ENCODE measurements at places on chromosomes 5 and 9.

DNA sequence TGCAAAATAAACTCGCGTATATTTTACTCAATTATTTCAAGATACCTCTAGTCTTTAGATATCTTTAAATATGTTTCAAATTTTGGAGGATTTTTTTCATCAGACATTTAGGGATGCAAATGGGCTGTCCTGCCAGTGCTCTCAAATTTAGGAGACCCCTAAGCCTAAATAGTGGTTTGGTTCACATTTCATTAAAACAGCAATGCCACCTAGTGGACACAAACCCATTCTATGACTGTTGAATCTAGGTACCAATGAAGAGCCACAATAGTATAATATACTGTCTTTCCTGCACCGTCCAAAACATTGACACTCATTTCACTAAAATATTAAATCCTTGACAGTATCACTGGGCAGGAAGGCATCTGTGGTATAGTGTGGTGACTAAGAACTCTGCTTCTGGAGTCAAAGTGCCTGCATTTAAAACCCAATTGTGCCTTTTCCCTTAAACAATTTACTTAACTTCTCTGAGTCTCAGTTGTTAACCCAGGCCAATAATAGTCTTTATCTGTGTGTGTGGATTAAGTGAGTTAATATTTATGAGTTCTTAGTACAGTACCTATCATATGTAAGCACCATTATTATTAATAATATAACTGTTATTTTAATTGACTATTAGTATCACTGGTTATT, 148.0 kb downstream of the RORB start:
- DNase-seq = peak; percentile 4

DNA sequence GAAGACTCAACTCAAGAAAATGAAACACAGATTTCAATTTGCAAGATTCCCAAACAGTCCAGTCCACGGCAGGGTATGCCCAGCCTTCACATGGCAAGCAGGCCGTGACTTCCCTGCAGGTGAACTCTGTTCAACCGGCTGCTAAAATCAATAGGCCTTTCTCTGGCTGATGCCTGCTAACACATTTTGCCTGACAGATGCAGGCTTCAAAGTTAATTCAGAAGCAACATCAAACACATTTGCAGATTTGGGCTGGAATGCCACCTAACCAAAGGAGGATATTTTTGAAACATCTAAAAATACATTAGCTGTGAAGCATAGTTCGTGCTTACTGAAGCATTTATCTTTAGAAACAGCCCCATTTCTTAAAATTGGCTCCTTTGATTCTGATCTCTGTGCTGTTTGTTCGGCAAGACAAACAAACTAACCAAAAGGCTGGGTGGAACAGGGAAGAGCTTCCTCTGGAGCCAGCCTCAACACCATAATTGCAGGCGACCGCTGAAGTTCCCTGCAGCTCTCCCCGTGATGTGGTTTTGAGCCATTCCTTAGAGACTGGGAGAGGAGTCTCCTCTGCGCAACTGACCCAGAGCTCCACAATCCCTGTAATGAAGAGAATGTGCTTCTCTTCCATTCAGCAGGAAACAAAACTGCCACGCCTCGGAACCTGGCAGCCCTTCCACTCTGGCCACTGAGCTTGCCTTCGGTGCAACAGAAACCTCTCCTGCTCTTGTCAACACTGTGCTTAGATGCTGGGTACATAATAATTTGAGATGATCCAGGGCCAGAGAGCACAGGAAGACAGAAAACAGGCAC, 126.5 kb downstream of the MYO10 start:
- DNase-seq = no peak

DNA sequence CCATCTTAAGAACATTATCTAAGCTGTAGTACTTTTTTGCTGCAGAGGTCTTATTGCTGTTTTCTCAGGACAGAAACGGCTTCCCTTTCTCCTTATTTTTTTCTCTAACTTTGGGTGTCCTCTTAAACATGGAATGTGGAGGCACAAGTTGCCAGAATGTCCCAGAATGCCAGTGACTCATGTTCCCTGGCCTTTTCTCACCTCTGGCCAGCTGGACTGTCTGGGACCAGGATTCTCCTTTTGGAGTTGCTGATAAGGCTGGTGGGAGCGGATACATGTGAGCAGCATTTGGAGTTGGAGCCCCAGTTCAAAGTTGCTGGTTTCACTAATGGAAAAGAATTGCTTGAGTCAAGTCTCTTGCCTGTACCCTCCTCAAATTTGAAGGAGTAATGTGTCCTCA, 112.8 kb downstream of the ARHGAP26 start:
- no peak for DNase-seq

GRCh38 chr5:50827516-50828247, 161.2 kb downstream of the PARP8 start:
- no peak for DNase-seq

DNA sequence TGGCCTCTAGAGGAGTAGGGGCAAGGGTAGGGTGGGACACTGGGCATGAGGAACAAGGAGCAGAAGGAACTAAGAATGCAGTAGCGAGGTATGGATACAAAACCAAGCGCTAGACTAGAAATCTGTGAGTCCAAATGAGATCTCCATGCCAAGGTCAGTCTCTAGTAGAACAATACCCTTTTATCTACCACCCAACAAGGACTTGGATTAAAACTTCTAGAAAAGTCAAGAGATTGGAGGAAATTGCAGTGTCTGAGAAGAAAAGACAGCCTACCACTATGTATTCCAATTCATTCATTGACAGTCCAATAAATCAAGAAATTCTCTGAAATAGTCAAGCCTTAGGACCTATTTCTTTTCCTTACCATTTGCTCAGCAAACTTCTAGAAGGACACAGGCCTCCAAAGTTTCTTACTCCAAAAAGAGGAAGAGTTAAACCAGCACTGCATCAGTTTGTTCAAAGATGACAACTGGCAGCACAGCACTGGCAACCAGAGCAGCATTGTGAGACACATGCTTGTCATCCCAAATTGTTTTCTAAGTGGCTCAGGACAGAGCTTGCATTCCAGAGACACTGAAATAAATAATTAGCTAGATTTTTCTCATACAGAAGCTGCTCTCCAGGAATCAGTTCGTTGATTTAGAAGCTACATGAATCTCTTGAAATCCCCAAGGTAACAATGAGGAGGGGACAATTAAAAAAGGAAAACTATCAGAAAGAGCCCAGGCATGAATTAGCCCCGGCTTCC, 22.6 kb downstream of the ABCA1 start:
- no peak for DNase-seq

- DNase-seq = no peak
Observed at GRCh38 chr9:81819155-81819554, 109.1 kb upstream of the SPATA31D4 start.

- no peak for DNase-seq
Observed at GRCh38 chr9:85702191-85702590, 39.6 kb downstream of the AGTPBP1 start.

DNA sequence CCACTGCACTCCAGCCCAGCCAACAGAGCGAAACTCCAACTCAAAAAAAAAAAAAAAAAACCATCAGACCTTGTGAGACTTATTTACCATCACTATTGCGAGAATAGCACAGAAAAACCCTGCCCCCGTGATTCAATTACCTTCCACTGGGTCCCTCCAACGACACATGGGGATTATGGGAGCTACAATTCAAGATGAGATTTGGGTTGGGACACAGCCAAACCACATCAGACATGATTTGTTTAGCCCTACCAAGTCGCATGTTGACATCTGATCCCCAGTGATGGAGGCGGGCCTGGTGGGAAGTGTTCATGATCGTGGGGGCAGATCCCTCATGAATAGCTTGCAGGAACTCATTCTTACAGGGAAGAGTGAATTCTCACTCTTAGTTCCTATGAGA, 26.6 kb downstream of the MYO10 start:
- no peak for DNase-seq

DNA sequence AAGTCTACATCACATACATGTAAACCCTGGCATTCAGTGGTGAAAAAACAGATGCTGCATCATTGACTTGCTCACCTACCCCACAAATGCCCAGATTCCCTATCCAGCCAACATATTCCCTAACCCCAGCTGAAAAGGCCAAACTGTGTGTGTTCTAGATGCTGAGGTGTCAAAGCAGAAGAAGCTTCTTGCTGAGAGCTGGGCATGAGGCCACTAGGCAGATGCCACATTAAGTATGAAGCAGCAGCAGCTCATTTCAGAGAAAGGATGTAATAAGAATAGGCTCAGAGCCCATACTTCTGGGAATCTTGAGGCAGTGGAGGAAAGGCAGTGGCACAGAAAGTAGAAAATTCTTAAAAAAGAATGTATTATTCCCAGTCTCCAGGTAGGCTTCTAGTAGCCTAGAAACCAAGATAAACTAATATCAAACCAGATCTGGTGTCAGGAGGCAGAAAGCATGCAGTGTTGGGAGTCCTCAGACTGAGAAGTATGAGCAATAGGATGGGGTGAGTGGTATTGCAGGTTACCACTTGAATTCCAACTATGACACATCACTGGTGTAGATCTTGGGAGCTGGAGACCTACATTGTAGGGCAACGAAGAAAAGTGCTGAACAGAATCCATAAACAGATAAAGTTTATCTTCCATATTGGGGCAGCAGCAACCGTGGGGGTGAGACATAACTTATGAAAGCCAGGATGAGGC, 71.9 kb upstream of the GRHPR start:
- DNase-seq = no peak

- DNase-seq = no peak
Observed at GRCh38 chr5:157456301-157456700, 3.7 kb upstream of the NIPAL4 start.

GRCh38 chr5:172897481-172898217, 61.6 kb upstream of the RPL26L1 start:
- DNase-seq = peak; percentile 56
